ENCODE measurements at places on chromosomes 2 and 18.
A peak's percentile ranks its signal among the peaks of the same experiment; 100 is the strongest.

DNA sequence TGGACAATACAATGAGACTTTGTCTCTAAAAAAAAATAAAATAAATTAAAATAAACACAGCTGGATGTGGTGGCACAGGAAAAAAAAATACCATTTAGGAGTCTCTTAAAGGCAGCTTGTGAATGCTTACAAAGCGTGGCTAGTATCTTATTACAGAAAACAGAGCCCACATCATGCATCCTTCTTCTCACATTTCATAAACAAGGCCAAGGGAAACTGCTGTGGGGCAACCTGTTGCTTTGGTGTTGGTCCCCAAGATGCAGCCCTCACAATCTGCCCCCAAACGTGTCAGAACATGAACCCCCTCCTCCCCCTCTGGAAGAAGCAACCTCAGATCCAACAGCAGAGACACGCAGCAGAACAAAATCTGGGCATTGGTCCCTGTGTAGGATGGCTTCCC lies 2.6 kb downstream of the SLC14A1 start:
- DNase-seq, result no peak

DNA sequence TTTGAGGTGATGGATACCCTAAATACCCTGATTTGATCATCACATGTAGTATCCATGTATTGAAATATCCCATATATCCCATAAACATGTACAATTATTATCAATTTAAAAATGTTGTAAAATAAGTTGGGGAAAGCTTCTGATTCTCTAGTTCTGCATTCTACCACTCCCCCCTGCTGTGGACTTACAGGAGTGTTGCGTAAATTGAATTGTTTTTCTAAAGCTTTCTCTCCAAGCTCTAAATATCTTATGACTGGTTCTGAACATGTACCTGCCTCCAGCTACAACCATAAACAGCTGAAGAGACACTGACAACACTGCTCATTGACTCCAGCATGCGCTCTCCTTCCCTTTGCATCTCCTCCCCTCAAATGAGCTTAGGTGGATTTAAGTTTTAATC lies 145.2 kb downstream of the MGAT5 start:
- no peak for DNase-seq

GRCh38 chr2:232328032-232328422 lies 50.5 kb upstream of the ALPP start:
- DNase-seq, result peak; percentile 12

GRCh38 chr2:2808551-2809058 lies 477.5 kb upstream of the MYT1L start:
- no peak for DNase-seq

- no peak for DNase-seq
Observed at GRCh38 chr2:100603414-100603813, 40.6 kb downstream of the PDCL3 start.
